A172 (cell line): ENCODE measurements at places on chromosomes 1 and 21.
A peak's percentile ranks its signal among the peaks of the same experiment; 100 is the strongest.

DNA sequence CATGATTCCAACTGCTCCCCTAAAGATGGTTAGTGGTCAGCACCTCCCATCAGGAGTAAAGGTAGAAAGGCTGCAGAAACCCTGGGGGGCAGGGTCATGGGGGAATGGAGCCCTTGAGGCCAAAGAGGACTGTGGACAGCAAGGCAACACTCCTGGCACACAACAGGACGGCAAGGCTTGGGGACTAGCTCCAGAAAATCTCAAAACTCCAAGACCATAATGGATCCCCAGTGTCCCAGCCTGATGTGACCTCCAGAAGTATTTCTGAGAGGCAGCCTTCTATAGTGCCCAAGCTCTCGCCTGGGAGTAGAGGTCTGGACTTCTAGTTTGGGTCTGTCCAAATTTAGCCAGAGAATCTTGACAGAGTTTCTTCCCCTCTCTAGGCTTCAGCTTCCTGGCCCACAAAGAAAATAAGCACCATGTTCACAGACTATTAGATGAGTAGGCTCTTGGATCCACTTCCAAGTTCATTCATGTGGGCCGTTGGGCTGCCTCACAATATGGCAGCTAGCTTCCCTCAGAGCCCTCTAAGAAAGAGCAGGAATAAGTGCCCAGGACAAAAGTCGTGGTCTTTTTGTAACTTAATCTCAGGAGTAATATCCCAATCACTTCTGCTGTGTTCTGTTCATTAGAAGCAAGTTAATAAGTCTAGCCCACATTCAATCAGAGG is 6.9 kb downstream of the CD2 start:
- no peak for DNase-seq

GRCh38 chr1:81443288-81443687 is 357.4 kb upstream of the ADGRL2 start:
- no peak for DNase-seq

DNA sequence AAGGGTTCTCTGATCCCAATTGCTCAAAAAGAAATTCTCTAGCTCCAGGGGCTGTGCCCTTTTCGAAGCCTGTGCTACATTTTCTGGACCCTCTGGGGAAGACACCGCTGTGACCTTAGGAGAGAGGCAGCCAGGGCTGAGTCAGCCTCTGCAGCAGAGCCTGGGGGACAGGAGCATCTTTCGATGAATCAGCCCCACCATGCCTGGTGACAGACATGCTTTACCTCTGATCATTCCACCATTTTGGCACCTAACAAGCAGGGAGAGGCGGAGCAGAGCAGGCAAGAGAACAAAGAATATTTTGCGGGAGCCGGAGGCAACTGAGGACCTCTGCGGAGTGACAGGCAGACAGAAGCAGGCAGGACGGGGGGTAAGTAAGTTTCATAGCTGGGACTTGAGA is 84.9 kb downstream of the VWA5B1 start:
- peak; percentile 59 for DNase-seq

GRCh38 chr21:43188181-43188580 is 19.4 kb downstream of the CRYAA start:
- DNase-seq: no peak

- no peak for DNase-seq
These were observed 60.5 kb downstream of the ATP1A1 start for GRCh38 chr1:116433275-116434257.

DNA sequence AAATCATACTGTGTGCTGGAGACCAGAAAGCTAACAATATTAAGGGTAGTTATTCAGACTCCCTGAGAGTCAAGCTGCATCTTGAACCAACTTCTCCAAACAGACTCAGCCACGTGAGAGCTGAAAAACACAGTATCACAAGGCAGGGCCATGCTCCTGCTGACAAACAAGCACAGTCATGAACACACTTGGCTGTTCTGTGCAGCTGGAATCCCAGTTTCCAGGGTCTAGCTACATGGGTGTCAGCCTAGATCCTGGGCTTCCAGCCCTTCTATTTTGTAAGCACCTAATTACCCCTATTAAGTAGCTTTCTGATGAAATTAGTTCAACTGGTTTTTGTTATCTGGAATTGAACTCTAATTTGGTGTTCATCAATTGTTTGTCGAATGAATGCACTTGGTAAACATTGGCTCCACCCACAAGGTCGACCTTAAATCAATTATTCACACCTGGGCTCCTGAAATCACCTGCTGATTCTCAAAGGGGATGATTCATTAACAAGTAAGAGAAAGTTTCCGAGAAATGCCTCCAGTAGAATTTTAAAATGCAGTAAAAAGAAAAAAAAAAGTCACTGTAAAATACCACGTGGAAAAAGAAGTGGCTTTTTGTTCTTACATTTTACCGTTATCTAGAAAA is 179.3 kb downstream of the ZC3H11B start:
- no peak for DNase-seq

DNA sequence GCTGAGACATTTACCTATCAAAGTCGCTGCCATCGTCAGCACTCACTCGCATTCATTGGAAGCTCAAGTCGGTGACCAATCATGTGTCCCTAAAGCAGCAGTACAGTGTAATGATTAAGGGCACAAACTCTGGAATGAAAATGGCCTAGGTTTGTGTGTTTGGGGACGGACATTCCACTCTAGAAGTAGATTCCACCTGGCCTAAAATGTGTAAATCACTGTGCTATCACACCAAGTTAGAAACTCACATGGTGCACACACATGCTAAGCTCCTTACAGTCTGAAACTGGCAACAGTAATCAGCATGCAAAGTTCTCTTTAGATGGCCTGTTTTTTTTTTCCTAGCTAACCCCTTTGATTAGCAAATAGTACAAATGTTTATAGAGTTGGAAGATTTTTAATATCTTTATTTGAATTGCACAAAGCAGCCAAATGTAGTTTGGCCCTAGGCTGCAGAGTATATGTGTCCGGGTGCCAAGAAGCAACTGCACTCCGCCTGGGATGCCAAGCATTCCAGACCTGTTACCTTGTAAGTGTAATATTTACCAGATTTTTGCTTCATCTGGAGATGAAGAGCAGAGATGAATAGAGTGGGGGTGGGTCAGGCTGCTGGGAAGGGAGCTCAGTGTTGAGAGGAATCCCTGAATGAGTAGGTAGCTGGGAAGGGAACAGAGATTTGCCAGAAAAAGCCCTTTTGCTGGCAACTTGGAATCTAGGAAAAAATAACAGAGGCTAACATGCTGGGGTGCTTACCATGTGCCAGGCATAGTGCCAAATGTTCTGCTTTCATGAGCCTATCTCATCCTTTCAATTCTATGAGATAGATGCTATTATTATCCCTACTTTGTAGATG is 35.2 kb downstream of the TGFB2 start:
- DNase-seq: peak; percentile 85

GRCh38 chr1:60746278-60746791 is 336.0 kb upstream of the NFIA start:
- no peak for DNase-seq

- peak; percentile 73 for DNase-seq
These were observed 64.1 kb downstream of the DDR2 start for GRCh38 chr1:162696286-162696862.

- no peak for DNase-seq
These were observed 28.7 kb downstream of the MARK1 start for GRCh38 chr1:220556641-220557040.

- peak; percentile 48 for DNase-seq
These were observed 10.4 kb downstream of the C1orf226 start for GRCh38 chr1:162391790-162392563.

DNA sequence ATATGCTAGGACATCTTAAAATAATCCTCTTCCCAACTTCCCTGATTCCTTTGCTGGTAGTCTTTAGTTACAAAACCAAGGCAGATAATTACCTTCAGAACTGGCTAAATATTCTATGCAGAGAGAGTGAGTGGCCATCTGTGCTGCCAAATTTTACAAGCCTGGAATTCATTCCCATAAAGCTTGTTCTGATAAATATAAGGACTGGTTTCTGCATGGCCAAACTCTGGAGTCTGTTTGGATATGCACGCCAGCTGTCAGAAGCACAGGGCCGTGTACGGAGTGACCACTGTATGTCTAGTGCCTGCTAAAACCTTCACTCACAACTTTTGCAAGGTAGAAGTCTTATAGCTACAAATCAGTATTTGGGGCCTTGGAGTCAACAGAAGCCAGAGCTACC is 66.5 kb upstream of the RAVER2 start:
- DNase-seq: no peak

DNA sequence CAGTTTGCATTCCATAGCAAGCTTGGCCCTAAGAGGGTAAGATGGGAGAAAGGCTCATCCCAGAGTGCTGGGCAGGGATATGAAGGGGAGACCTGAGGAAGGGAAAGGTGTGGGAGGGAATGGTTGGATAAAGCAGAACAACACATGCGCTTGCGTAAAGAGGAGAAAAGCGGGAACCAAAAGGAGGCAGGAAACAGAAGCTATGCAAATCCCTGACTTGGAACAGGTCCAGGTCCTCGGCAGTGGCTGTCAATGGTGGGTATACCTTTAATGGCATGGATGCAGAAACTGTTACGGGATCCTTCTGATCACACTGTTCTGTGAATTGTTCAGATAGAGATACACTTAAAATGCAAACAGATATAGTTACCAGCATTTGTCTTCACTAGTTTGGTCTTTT is 455.6 kb downstream of the SIPA1L2 start:
- no peak for DNase-seq

DNA sequence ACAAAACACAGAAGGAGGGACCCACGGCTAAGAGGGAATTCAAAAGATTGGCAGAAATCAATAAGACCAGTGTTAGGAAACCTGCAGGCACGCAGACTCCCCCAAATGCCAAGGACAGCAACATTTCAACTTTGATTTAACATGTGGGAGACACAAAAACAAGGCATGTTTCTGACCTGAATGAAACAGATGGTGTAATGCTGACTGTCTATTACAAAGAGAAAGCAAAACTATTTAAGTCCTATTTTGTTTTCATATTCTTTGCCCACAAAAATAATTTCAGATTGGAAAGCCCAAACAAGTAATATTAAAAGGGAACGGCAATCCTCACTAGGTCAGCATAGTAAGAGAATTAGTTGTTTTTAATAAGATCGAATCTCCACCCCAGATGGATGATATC is 107.9 kb downstream of the S1PR1 start:
- DNase-seq: no peak

DNA sequence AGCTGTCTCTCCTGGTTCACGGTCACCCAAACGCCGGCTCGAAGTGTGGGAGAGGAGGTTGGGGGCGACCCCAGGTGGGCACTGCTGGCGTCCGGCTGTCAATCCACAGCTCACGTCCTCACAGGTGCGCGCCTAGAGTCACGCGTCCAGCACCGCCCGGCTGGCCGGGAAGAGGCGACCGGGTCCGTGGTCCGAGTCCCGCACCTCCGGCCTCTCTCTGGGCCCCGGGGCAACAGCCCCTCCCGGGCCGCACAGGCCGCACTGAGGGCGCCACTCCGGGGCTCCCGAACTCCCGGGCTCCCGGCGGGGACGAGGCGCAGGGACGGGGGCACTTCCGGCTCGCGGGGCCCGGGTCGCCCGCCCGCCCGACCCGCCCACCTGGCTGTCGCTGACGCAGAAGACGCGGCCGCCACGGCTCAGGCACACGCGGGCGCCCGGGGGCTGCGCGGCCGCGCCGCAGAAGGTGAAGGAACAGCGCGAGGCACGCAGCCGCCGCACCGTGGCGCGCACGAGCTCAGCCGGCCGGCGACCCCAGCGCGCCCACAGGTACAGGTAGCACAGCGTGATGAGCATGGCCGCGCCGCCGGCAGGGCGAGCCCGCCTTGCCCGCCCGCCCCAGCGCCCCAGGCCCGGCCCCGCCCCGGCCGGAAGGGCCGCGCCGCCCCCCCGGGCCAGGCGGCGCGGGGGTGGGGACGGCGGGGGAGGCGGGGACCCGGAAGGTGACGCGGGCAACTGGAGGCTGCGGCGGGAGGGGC is at the start of gene HLCS:
Gene HLCS, minus strand, starts transcription at position 604 of the 755 bp plus-strand sequence. Its CDS starts 31 bp downstream, at position 573.
- peak; percentile 48 for DNase-seq

DNA sequence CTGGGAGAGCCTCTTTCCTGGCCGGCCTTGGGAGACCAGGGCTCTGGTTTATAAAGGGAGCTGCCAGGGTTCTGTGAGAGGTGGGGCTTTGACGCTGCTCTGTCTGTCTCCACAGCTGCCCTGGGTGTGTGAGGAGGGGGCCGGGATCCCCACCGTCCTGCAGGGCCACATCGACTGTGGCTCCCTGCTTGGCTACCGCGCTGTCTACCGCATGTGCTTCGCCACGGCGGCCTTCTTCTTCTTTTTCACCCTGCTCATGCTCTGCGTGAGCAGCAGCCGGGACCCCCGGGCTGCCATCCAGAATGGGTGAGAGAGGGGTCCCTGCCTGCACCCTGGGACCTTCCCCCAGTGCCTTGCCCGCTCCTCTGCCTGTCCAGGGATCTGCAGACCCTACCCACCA is 11.6 kb downstream of the SERINC2 start:
- no peak for DNase-seq

DNA sequence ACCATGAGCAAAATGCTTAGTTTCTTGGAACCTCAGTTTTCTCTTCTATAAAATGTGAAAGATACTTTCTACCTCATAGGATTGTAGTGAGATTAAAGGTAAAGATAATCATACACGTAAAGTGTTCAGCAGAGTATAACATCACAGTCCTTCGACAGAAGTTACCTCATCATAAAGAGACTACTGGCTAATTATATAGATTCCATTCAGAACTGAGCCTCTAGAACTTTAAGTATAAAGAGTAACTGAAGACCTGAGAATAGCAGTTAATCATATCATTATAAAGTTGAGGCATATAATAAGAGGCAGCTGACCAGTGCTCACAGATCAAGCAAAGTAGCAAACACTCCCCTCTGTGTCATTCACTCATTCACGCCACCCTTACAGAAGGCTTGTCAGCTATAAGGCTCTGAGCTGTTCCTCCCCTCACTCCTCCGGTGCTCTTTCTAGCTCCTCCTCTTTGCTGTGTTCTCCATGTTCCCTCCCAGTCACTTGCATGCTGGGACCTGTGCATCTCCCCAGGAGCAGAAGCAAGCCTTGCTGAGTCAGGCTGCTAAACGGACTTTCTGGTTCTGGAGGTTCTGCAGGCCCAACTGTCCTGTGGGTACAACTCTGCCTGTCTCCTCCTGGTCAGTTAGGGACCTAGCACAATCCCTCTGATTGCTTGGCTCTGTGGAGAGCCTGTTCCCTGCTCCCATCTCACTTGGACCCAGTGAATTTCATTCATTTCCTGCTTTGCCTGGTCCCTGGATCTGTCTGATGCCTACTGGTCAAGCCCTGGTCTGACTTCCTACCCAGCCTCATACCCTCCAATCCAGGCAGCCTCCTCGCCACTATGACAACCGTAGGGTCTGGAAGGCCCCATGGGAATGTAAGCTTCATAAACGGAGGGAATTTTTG is 28.3 kb upstream of the LY9 start:
- DNase-seq: no peak

- DNase-seq: no peak
These were observed 11.1 kb downstream of the ACOT11 start for GRCh38 chr1:54559111-54559548.

DNA sequence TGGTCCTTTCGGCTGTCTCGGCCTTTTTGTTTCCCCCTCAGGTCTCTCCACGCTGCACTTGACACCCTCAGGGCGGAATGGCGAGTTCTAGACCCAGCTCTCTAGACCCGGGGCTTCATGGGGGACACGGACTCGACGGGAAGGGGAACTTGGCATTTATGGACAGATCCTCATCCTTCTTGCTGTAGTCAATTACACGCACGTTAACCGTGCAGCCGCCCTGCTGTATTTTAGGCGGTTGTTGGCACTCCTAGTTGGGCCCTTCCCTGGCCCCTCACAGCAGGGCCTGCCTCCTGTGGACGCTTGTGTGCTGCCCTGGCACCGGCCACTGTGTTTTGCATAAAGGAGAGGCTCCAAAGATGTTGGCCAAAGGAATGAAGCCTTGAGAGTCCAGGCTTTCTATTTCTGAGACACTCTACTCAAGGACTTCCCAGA is 558 bp upstream of the BTG3 start:
- no peak for DNase-seq
